ENCODE measurements at places on chromosomes 16 and 17. TPM values are rescaled to one million over a fixed set of nuclear protein-coding genes. Genes with fewer than 3 reads are reported as not detected.

The CD300E gene
- not detected for total RNA-seq

The TMEM100 gene
- not detected for total RNA-seq

The CIITA gene
- 18.8 TPM for total RNA-seq

The SUMO2 gene
- 250 TPM for total RNA-seq

The RGS11 gene
- not detected for total RNA-seq

Measured in naive thymus-derived CD8-positive, alpha-beta T cell (primary cell).